ENCODE measurements at places on chromosomes 2 and 18.

DNA sequence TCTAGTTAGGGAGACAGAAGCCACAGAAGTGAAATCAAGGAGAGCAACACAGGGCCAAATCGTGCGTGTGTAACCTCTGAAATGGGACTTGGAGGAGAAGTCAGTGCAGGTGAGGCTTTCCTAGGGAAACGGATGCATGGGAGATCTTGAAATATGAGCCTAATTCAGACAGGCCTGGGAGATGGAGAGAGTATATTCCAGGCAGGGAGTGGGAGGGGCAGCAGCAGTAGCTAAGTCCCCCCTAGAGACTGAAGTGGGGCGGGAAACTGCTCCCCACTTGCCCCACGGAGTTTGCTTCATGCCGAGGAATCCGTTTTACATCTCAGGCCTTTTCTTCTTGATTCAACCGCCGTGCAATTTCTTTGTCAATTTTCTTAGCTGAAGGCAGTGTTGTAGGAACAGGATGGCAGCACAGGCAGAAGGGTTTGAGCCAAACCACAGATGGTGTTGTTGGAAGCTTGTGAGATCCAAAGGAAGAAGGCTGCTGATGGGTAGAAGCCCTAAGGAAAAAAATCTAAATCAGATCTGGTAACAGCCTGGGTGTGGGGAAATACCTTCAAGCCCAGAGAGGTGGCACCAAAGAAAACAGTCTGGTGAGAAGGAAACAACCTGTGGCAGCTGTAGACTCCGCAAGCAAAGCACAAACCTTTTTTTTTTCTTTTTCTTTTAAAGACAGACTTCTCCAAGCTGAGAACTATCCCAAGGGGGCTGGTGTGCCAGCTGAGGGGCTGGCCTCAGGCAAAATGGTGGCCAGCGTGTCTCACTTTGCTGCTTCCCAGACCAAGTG is 40.2 kb downstream of the EPAS1 start:
- DNase-seq: no peak

DNA sequence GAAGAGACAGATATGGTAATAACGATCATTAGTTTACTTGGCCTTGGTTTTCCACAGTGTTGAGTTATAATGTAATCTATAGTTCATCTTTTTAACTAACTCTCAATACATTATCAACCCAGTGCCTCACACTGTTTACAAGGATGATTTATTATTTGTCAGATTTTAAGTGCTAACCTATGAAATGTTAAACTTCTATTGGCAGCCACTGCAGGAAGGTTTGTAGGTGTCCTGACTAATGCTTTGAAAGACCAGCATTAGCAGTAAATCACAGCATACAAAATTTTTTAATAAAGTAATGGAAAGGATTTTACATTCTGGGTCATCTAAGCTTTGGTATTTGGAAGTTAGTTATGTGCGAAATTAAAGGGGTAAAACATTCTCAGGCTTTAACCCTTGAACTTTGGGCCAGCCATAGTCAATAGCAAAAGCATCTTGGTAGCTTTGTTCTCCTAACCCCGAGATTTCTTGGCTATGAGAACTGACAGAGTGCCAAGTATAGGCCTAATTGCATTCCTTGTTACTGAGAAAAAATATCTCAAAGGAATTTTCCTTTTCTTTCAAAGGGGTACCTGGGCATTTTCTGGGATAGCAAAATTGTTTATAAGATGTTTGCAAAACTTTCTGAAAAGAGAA is 30.6 kb downstream of the SPATS2L start:
- no peak for DNase-seq

DNA sequence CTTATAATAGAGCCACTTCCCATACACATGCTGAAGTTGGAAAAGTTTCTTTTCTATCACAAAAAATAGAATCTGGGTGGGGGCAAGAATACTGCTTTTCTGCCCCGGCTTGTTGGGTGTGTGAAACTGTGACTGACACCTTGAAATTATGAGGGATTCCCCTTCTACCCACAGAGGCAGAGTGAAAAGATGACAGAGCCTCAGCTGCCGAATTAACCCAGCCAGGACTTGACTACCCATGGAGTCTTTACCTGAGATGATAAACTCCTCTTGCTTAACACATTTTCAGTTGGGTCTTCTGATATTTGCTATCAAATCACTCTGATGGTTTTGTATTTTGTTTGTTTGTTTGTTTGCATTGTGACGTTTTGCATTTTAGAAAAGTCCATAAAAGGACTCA is 66.0 kb upstream of the PMAIP1 start:
- DNase-seq: no peak

- DNase-seq: no peak
Observed at GRCh38 chr2:27854229-27854862, 35.8 kb downstream of the RBKS start.

GRCh38 chr18:15005313-15006130 is 257.6 kb downstream of the ANKRD30B start:
- no peak for DNase-seq

DNA sequence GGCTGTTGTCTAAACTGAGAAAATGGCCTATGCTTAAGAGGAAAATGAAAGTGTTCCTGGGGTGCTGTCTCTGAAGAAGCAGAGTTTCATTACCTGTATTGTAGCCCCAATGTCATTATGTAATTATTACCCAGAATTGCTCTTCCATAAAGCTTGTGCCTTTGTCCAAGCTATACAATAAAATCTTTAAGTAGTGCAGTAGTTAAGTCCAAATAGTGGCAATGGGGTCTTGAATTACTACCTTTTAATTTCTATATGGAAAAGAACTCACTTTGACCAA is 13.8 kb upstream of the ALLC start:
- DNase-seq: no peak

GRCh38 chr2:151374436-151374835 is 17.0 kb downstream of the TNFAIP6 start:
- no peak for DNase-seq

DNA sequence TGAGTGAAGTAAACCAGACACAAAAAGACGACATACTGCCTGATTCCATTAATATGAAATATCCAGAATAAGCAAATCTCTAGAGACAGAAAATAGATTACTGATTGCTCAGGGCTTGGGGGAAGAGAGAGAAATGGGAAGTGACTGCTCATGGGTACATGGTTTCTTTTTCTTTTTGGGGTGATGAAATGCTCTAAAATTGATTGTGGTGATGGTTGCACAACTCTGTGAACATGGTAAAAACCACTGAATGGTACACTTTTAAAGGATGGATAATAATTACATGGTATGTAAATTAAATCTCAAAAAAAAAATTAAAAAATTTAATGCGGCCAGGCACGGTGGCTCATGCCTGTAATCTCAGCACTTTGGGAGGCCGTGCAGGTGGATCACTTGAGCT is 39.3 kb downstream of the RPL31 start:
- no peak for DNase-seq

DNA sequence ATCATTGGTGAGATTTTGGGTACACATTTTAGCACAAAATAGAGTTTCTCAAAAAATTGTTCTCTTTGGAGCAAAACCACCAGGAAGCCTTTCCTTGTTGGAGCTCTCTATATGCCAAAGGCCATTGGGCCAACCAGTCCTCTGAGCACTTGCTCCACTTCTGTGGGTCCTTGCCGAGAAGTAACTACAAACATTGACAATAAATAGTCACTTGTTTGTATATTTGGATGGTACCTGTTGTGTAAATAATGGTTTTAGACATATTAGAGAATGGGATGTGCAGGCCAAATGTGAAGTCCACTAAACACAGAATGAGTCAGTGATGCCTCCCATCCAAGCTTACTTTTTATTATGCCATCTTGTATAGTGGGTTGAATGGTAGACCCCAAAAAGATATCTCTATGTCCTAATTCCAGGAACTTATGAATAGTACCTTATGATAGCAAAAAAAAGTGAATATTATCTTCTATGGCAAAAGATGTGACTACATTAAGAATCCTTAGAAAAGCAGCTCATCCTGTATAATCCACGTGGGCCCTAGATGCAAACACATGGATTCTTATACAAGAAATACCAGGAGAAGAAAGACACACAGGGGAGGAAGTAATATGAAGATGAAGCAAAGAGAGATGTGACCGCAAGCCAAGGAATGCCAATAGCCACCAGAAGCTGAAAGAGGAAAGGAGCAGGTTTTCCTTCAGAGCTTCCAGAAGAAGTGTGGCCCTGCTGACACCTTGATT is 24.6 kb downstream of the SRD5A2 start:
- no peak for DNase-seq

- DNase-seq: no peak
Observed at GRCh38 chr18:79794846-79795245, 2.9 kb upstream of the KCNG2 start.

DNA sequence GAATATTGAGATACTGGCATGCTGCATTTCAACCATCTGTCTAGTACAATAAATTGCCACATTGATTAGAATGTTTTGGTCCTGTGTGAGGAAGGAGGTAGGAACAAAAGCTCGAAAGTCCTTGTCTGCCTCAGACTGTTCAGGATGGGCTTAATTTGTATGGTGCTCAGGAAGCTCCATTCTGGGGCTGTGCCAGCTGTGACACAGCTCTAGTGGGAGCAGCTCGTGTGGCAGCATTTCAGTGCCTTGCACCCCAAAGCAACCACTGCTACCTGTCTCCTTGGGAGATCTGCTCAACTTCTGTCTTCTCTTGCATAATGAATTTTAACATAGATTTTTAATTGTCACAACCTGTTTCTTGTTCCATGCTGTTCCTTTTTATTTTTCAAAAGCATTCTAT is 144.4 kb upstream of the THUMPD2 start:
- DNase-seq: no peak

GRCh38 chr2:51711766-51712165 is 679.8 kb upstream of the NRXN1 start:
- no peak for DNase-seq

- no peak for DNase-seq
Observed at GRCh38 chr2:140085674-140086073, 1305.5 kb upstream of the NXPH2 start.

- no peak for DNase-seq
Observed at GRCh38 chr2:118929059-118929458, 12.9 kb upstream of the MARCO start.

DNA sequence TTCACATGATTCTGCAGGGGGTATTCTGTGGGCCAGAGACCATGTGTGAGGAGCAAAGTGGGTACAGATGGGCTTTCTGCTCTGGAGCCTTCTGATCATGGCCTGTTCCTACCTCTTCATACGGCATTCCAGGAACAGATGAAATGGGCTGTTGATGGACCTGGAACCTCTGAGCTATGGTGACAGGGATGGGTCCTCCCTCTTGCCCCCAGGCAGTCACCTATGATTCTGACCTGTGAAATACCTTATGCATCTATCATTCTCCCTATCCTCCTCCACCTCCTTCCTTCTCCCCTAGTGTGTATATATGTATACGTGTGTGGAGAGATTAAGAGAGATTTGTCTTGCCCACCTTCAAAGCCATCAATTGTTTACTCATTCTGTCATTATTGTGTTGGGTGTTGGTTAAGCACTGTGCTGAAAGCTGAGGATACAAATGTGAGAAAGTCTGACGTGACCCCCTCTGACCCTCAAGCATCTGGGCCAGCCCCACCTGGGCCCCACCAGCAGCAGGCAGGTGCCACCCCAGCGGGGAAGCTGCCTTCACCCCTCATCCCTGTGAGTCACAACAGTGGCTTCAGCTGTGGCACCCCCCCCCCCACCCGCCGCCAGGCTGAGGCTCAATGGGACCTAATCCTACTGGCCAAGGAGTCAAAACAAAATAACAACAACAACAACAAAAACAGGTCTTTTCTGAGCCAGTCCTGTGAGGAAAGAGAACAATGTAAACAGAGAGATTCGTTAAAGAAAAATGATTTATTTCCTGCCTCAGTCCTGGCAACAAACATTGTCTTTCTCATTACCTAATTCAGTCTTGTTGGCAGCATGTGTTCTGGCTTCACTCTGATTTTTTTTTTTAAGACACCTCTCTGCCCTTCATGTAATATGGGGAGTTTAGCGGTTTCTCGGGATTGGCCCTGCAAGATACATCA is 103.8 kb upstream of the CDC42EP3 start:
- no peak for DNase-seq

DNA sequence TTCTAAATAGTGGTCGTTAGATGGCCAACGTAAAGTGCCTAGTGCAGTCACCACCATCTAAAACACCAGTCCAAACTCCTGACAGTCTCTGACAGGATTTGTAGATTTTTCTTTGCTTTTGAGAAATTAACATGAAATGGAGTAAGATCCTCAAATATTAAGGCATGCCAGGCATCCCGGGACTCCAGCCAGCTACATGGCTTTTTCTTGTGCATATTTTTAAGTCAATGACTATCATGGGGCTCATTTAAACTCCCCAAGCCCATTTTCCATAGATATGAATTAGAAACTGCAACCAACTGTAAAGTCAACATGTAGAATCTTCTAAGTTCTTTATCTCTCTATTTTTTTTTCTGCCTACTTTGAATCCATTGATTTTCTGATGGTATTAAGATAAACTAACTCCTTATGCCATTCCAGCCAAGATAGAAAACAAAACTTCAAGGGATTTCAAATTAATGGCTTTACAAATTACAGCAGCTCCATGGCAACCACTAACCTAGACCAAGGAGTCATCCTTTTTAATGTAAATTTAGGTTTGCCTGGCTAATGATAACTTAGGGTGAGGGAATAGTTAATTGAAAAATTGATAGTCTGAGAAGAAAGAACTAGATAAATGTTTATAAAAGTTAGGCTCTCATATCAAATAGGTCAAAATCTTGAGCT is 764.1 kb upstream of the NXPH2 start:
- no peak for DNase-seq

DNA sequence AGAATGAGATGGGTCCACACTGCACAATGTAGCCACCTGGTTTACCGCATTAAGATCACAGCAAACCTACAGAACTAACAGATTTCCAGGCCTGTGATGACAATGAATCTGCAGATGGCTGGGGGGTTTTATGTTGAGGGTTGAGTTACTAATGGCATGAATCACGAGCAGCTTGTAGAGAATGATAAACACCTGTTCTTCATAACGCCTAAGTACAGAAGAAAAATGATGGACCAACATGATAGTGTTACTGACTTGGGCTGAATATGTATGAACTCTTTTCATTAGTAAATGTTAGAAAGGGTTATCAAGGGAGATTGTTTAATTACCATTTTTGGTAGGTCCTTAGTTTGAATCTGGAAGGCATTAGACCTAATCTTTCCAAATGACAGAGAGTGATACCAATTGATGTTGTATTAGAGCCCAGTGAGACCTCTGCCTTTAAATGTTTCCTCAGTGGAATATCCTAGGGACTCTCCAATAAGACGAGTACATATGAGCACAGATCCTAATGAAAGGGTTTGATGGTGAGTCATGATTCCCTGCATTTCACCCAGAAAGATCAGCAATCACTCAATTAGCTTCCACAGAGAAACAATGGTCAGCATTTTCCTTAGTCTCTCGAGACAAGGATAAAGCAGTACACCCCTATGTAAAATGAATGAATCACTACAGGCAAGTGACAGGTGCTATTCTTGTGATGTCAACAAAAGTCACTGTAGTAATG is 243.8 kb downstream of the DLGAP1 start:
- DNase-seq: no peak
